Frontal cortex (tissue), 4 donors: ENCODE measurements at places on chromosomes 11 and 22.

GRCh38 chr11:134519788-134520187, 107.7 kb upstream of the B3GAT1 start:
- DNase-seq = no peak

GRCh38 chr11:106281455-106282173, 204.2 kb downstream of the AASDHPPT start:
- no peak for DNase-seq

DNA sequence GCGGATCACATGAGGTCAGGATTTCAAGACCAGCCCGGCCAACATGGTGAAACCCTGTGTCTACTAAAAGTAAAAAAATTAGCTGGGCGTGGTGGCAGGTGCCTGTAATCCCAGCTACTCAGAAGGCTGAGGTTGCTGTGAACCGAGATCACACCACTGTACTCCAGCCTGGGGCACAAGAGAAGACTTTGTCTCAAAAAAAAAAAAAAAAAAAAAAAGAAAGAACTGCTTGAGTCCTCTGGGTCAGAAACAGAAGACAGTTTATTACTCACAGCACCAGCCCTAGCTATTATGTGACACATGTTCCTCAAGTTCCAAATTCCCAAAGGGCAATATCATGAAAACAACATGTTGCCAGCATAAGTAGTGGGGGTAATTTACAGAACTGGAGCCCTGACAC, 1014.1 kb upstream of the RAG2 start:
- DNase-seq = no peak

DNA sequence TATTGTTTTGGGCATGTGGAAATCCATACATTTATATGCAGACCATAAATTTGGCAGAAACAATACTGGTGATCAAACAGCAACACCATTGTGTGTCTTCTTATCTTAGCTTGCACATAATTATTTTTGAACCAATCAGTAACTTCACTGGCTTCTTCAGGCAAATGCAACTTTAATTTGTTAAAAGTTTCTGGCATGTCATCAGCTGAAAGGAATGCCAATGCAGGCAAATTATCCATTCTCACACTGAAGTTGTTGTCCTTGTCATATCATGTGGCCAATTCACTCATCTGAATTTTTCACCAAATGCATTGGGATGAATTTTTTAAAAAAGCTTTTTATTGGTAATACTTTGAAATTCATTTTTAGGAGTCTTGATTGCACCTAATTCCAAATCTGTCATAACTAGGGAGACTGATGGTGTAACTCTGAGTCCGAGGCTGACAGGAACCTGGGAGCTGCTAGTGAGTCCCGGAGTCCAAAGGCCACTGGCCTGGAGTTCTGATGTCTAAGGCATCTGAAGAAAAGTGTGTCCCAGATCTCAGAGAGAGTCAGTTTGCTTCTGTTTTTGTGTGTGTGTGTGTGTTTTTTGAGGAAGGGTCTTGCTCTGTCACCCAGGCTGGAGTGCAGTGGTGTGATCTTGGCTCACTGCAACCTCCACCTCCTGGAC, 17.4 kb upstream of the OR10V1 start:
- no peak for DNase-seq

- no peak for DNase-seq
These were observed 88.1 kb downstream of the SBF2 start for GRCh38 chr11:10205928-10206327.

DNA sequence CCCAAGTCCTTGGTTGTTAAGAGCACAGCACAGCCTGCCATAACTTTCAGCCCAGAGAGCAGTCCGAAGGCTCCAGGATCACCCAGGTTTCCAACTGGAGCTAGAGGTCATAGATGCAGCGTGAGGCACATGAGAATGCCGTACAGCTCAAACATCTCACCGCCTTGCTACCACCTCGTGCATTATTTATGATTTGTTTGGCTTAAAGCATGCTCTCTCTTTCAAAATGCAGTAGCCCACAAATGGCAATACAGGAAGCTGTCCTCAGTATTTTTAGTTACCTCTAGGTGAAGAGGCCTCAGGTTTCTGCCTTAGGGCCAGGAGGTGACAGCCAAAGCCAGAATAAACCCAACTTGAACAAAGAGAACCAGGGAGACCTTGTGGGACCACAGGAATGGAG, 14.4 kb downstream of the SCN3B start:
- DNase-seq = no peak
